ENCODE measurements at places on chromosomes 7 and 10.

GRCh38 chr10:80436446-80437098 lies 17.5 kb upstream of the TSPAN14 start:
- no peak for DNase-seq

GRCh38 chr7:157271315-157271990 lies 65.4 kb upstream of the DNAJB6 start:
- no peak for DNase-seq

DNA sequence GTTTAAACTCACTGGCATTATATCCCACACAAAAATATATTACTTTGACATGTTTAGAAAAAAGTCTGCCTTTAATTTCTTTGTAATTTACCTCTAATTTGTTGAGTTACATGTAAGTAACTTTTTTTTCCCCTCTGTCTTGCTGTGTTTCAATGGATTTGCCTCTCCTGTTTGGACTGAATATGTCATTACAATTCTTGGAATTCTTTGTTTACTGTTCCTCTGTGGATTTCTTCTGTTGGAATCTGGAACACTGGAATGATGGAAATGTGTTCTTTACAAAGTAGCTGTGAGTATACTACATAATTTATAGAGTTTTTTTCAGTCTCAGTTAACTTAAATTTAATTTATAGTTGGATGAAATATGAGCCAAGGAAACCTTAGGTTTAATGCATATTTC lies 30.4 kb downstream of the SEPTIN7 start:
- no peak for DNase-seq

DNA sequence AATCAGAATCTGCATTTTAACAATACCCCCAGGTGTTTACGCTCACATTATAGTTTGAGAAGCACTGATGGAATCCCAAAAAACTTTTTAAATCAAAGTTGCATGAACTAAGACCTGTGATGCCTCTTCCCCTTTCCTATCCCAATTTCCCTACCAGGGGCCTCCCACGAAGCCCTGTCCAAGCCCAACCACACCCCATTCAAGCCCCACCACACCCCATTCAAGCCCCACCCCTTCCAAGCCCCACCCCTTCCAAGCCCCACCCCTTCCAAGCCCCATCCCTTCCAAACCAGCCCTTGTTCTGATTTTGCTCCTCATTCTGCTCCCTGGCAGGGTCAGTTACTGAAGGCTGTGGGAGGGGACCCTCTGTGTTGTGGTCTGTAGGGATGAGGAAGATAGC lies 9.8 kb upstream of the AQP1 start:
- no peak for DNase-seq

DNA sequence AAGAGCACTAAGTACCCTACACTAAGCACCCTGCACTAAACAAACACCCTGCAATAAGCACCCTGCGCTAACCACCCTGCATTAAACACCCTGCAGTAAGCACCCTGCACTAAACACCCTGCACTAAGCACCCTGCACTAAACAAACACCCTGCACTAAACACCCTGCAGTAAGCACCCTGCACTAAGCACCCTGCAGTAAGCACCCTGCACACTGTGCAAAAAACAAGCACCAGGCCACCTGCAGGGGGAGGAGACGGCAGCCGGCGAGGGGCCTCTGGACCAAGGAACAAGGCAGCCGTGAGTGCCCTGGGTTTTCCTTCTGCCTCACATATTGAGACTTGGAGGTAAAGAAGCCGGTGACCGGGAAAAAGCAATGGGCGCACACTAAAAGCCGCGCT lies 30.2 kb downstream of the KNDC1 start:
- no peak for DNase-seq

DNA sequence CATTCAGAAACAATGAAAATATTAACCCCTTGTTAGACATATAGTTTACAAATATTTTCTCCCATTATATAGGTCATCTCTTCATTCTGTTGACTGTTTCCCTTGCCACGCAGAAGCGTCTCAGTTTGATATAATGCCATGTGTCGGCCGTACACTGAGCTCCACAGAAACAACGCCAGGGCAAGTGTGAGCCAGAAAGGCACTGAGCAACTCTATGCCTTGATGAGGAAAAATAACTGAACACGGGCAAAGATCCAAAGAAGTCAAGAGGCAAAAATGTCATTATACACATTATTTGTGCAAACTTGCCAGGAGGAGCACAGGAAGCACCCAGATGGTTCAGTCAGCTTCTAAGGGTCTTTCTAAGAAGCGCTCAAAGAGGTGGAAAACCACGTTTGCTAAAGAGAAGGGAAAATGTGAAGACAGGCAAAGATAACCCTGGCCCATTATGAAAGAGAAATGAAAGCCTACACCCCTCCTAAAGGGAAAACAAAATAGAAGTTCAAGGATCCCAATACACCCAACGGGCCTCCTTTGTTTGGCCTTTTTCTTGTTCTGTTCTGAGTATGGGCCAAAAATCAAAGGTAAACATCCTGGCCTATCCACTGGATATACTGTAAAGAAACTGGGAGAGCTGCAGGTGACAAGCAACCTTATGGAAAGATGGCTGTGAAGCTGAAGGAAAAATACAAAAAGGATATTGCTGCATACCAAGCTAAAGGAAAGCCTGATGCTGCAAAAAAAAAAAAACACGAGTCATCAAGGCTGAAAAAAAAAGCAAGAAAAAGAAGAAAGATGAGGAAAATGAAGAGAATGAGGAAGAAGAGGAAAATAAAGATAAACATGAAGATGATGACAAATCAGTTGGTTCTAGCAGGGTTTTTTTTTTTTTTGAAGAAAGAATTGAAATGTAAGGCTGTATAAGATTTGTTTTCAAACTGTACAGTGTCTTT lies 15.5 kb downstream of the ARHGAP12 start:
- DNase-seq = no peak
